ENCODE measurements at places on chromosomes 6 and 20.

GRCh38 chr20:5734602-5735001 is 15.6 kb upstream of the SHLD1 start:
- no peak for DNase-seq

GRCh38 chr20:12262747-12263146 is 345.1 kb downstream of the BTBD3 start:
- DNase-seq = no peak

DNA sequence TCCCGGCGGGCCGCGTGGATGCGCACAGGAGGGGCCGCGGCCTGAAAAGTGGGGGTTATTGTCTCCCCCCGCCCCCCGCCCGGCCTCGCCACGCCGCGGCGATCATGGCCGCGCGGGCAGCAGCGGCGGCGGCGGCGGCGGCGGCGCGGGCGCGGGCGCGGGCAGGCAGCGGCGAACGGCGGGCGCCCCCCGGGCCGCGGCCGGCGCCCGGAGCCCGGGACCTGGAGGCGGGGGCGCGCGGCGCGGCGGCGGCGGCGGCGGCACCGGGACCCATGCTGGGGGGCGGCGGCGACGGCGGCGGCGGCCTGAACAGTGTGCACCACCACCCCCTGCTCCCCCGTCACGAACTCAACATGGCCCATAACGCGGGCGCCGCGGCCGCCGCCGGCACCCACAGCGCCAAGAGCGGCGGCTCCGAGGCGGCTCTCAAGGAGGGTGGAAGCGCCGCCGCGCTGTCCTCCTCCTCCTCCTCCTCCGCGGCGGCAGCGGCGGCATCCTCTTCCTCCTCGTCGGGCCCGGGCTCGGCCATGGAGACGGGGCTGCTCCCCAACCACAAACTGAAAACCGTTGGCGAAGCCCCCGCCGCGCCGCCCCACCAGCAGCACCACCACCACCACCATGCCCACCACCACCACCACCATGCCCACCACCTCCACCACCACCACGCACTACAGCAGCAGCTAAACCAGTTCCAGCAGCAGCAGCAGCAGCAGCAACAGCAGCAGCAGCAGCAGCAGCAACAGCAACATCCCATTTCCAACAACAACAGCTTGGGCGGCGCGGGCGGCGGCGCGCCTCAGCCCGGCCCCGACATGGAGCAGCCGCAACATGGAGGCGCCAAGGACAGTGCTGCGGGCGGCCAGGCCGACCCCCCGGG is 637 bp downstream of the ARID1B start:
- DNase-seq = peak; percentile 58

DNA sequence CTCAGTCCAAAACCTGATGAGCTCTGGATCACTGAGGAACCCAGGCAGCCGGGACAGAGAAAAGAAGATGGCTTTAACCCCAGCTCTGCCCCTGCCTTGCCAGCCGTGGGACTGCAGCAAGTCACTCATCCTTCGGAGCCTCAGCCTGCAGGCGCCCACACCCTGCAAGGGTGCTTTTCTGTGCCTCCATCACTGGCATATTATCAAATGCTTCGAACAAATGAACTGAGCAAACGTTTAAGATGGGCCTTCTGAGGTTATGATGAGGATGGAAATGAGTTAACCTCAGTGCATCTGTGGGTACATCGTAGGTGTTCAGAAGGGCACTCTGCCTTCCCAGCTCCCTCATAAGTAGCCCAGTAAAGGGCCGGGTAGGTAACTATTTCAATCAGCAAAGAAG is 79.0 kb downstream of the NFATC2 start:
- no peak for DNase-seq

Measured in inflammatory macrophage (primary cell).